Neural crest cell (in vitro differentiated cells): ENCODE measurements at places on chromosomes 7 and 10. TPM values are rescaled to one million over a fixed set of nuclear protein-coding genes. Genes with fewer than 3 reads are reported as not detected.

DNA sequence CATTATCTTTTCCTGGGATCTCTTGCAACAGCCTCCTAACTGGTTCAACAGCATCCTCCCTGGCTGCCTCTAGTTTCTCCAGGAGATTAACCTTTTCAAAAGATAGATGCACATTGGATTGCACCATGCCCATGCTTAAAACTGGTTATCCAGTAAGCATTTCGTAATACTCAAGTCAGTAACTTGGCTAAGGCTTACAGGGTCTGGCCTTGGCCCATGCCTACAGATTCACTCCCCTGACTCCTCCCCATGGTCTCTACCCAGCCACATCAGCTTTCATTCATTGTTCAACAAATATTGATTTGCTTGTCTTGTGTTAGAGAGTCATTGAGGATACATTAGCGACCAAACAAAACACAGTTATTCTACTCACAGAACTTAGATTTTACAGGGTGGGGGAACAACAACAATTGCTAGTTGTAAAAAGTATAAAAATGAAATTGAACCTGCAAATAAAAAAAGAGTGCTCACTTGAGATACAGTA, 1.8 kb upstream of the KIF20B start:
- no peak for DNase-seq
- no peak overlapping the region for H3K27ac ChIP-seq
- H3K4me1 ChIP-seq, result peaks cover 42% of the 10 kb centered on the region
- H3K4me3 ChIP-seq, result peak overlapping the region; percentile 59
- no peaks in the 10 kb centered on the region for H3K36me3 ChIP-seq

The PITX3 gene
- total RNA-seq, result not detected in 2 replicates

The C7orf57 gene
- not detected in 2 replicates for total RNA-seq

DNA sequence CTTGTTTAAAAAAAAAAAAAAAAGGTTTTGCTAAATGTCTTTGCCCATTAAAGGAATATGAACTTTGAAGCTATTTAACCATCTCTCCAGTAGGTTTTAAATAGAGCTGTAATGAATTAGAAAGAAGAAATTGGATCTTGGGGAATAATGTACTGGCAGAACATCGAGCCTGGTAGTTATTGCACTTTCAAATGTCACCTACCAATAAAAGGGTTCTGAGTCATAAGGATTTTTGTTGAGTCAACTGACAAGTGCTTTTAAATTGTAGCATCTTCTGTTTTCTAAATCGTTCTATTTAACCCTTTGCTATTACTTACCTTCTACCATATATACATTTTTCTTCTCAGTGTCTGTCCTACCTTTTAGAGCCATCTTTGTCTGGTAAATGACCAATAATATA, 10.7 kb downstream of the CUTC start:
- H3K27ac ChIP-seq, result no peak overlapping the region
- no peak for DNase-seq
- no peaks in the 10 kb centered on the region for H3K27me3 ChIP-seq
- H3K4me3 ChIP-seq, result no peak overlapping the region

GRCh38 chr7:154928136-154929005, 74.6 kb downstream of the PAXIP1 start:
- DNase-seq, result no peak
- H3K27me3 ChIP-seq, result peaks cover 30% of the 10 kb centered on the region
- peaks cover 1% of the 10 kb centered on the region for H3K36me3 ChIP-seq
- H3K4me1 ChIP-seq, result no peaks in the 10 kb centered on the region

DNA sequence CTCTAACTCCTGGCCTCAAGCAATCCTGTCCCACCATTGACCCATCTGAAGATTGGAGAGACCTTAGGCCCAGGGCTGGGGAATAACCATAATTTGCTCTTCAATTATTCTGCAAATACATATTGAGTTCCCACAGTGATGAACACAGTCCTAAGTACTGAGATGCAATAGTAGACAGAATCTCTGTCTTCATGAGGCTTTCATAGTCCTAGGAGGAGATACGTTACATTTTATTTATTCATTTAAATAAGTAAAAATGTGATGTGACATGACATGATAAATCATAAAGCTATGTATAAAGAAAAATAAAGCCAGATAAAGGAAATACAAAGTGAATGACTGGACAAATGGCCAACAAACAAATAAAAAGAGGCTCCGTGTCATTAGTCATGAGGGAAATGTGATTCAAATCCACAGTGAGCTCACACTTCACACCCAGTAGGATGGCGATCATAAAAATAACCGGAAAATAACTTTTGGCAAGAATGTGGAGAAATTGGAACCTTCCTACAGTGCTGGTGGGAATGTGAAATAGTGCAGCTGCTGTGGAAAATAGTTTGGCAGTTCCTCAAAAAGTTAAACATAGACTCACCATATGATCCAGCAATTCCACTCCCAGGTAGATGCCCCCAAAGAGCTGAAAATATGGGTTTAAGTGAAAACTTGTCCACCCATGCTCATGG, 52.1 kb upstream of the JCAD start:
- DNase-seq, result no peak
- no peak overlapping the region for H3K27ac ChIP-seq
- H3K36me3 ChIP-seq, result no peaks in the 10 kb centered on the region
- H3K4me3 ChIP-seq, result no peak overlapping the region
- H3K4me1 ChIP-seq, result peaks cover 15% of the 10 kb centered on the region

The CXCL12 gene
- 3.6 and 4.0 TPM in 2 replicates for total RNA-seq

DNA sequence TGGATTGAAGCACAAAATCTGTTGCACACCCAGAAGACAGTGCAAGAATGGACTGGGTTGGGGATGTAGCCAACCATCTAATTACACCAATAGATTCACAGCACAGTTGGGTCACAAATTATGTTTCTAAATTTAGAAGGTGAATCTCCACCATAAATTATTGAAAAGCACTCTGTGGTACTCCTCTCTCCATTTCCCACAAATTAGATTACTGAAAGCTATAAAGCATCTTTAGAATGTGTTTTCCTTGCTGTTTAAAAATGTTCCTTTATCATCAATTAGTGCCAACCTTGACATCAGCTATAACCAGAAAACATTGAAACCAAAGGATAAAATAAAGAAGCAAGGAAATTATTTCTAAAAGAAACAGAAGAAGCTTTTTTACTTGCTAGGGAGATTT, 39.9 kb upstream of the HDAC9 start:
- H3K4me3 ChIP-seq, result no peak overlapping the region
- no peaks in the 10 kb centered on the region for H3K27me3 ChIP-seq
- no peak for DNase-seq
- H3K36me3 ChIP-seq, result peaks cover 3% of the 10 kb centered on the region
- peaks cover 7% of the 10 kb centered on the region for H3K4me1 ChIP-seq

The NEUROD6 gene
- total RNA-seq, result not detected in 2 replicates

GRCh38 chr7:92685136-92686042, 95.2 kb upstream of the FAM133B start:
- no peaks in the 10 kb centered on the region for H3K27me3 ChIP-seq
- no peak overlapping the region for H3K4me3 ChIP-seq
- H3K4me1 ChIP-seq, result peaks cover 20% of the 10 kb centered on the region
- DNase-seq, result no peak

GRCh38 chr10:61284222-61284890, 168.8 kb downstream of the TMEM26 start:
- no peaks in the 10 kb centered on the region for H3K27me3 ChIP-seq
- no peak for DNase-seq
- H3K27ac ChIP-seq, result no peak overlapping the region
- H3K4me3 ChIP-seq, result no peak overlapping the region

- H3K4me3 ChIP-seq, result peak overlapping the region; percentile 96
- peak overlapping the region; percentile 91 for H3K27ac ChIP-seq
- H3K4me1 ChIP-seq, result peaks cover 46% of the 10 kb centered on the region
- no peaks in the 10 kb centered on the region for H3K36me3 ChIP-seq
- DNase-seq, result peak; percentile 13
- peaks cover 31% of the 10 kb centered on the region for H3K27me3 ChIP-seq
Observed at GRCh38 chr10:95560278-95561176, 644 bp downstream of the SORBS1 start.

The CLCN1 gene
- 0.09 TPM in 1 of 2 replicates, not detected in the other for total RNA-seq

The SH2B2 gene
- 13.3 and 16.4 TPM in 2 replicates for total RNA-seq

DNA sequence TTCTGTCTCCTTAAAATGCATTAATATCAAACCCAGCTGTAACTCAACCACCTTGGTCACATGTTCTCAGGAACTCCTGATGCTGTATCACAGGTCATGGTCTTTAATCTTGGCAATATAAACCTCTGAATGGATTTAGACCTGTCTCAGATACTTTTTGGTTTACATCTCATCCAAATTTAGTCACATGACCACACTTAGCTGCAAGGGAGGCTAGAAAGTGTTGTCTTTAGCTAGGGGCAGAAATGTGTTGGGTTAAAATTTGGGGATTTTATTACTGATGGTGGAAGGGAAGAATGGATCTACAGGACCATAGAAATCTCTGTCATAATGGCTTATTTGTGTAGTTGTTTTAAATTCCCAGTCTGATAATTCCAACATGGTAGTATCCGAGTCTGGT, 29.6 kb upstream of the IL15RA start:
- H3K4me1 ChIP-seq, result no peaks in the 10 kb centered on the region
- no peak overlapping the region for H3K4me3 ChIP-seq
- H3K36me3 ChIP-seq, result peaks cover 5% of the 10 kb centered on the region
- DNase-seq, result no peak
- peaks cover 7% of the 10 kb centered on the region for H3K27me3 ChIP-seq

The RPEL1 gene
- total RNA-seq, result not detected in 2 replicates

DNA sequence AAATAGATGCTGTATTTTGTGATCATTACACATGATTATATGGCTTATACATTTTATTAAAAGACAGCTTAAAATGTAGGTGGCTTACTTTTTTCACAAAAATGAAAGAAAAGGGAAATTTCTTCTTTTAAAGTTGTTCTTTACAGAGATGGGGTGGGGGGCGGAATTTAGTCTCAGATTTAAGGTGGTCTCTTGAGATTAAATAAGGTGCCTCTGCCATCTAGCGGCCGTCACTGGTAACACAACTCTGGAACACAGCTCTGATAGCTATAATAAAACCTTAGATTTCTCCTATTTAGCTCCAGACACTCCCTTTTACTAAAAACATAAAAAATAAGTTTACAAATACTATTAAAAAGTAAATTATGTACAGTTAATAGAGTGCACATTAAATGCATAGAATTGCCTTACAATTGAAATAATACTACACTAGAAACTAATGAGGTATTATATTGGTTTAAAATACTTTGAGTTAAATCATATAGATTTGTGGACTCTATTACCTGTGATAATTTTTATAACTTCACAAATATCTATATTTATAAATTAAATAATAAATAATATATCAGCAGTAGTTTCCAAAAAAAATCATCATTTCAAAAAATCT, 210.9 kb downstream of the DGKB start:
- peak; percentile 71 for DNase-seq
- no peak overlapping the region for H3K27ac ChIP-seq
- peaks cover 7% of the 10 kb centered on the region for H3K4me1 ChIP-seq
- no peaks in the 10 kb centered on the region for H3K27me3 ChIP-seq
- no peak overlapping the region for H3K4me3 ChIP-seq

GRCh38 chr7:134789967-134790685, 10.7 kb downstream of the CALD1 start:
- no peak overlapping the region for H3K4me3 ChIP-seq
- no peak for DNase-seq
- no peaks in the 10 kb centered on the region for H3K36me3 ChIP-seq
- H3K27ac ChIP-seq, result no peak overlapping the region

DNA sequence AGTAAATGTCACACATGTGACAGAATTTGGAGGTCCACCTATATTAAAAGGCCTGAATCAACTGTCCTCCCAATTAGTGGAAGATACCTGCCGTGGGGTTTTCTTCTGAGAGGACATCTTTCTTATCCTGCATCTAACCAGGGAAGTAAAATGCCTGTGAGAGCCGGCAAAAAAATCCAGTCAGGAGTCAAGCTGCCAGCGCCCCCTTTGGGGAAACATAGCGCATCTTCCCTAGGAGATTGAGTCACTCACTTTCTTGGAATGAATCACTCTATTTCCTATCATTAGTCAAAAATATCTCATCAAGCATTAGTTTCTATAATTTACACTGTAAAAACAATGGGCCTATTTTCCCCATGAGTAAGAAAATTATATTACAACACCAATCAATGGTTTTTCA, 66.4 kb upstream of the ANK3 start:
- H3K27ac ChIP-seq, result no peak overlapping the region
- DNase-seq, result no peak
- H3K36me3 ChIP-seq, result no peaks in the 10 kb centered on the region

The RNF32 gene
- total RNA-seq, result 1.2 and 1.4 TPM in 2 replicates

GRCh38 chr10:48520594-48520993, 84.3 kb downstream of the ARHGAP22 start:
- H3K27ac ChIP-seq, result peak overlapping the region; percentile 81
- H3K4me3 ChIP-seq, result peak overlapping the region; percentile 18
- DNase-seq, result no peak
- no peaks in the 10 kb centered on the region for H3K36me3 ChIP-seq
- H3K27me3 ChIP-seq, result peaks cover 16% of the 10 kb centered on the region

DNA sequence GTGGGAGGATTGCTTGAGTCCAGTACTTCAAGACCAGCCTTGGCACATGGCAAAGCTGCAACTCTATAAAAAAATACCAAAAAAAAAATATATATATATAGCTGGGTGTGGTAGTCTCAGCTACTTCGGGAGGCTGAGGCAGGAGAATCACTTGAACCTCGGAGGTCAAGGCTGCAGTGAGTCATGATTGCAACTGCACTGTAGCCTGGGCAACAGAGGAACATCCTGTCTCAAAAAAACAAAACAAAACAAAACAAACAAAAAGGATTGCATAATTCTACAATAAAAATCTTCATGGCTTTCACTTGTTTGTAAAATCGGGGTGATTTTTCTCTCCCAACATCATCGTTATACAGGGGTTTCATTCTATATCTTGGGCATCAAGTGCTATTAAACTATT, 35.1 kb downstream of the GUSB start:
- no peak overlapping the region for H3K4me3 ChIP-seq
- no peaks in the 10 kb centered on the region for H3K36me3 ChIP-seq
- no peak overlapping the region for H3K27ac ChIP-seq
- no peaks in the 10 kb centered on the region for H3K4me1 ChIP-seq
- no peak for DNase-seq
- H3K27me3 ChIP-seq, result no peaks in the 10 kb centered on the region

DNA sequence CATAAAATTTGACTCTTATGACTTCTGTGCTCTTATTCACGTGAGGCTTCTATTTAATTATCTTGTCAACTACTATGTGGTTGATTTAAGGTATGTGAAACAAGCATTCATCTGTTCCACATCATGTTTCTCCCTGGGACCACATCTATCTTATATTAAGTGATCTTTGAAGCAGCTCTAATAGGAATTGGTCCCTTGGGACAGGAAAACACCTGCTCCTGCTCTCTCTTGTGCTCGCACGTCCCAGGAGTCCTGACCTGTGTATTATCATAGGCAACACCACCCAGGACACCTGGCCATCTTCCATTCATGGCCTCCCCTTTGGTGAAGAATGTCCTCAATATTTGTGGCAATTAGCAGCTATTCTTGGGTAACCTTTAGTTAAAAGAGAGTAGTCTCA, 269.2 kb downstream of the NRG3 start:
- no peak overlapping the region for H3K27ac ChIP-seq
- no peak for DNase-seq
- peaks cover 5% of the 10 kb centered on the region for H3K4me1 ChIP-seq
- H3K4me3 ChIP-seq, result no peak overlapping the region

DNA sequence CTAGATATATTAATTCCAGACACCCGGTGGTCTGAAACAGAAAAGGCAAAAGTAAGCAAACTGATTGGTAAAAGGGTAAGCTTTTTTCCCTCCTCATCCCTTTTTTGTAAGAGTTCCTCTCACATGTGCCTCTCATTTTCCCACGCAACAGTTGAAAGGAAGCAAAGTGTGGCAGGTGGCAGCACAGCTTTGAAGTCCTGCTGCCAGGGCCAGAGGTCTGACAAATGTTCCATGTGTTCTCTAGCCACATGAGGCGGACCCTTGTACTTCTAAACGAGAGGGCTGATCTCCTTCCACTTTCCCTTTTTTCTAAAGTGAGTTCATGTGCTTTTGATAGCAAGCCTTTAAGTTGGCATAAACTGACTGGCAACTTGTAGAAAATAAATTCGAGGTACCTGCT, 217.5 kb downstream of the POLR1F start:
- H3K4me1 ChIP-seq, result peaks cover 3% of the 10 kb centered on the region
- no peak overlapping the region for H3K27ac ChIP-seq
- no peaks in the 10 kb centered on the region for H3K36me3 ChIP-seq
- no peak overlapping the region for H3K4me3 ChIP-seq
- DNase-seq, result no peak
